Left lobe of liver (tissue), 2 donors: ENCODE measurements at places on chromosomes 3 and 15. TPM values are rescaled to one million over a fixed set of nuclear protein-coding genes. Genes with fewer than 3 reads are reported as not detected.

The IL1RAP gene
- total RNA-seq = 52.6 TPM

The CYP8B1 gene
- total RNA-seq = 425 TPM

The TP63 gene
- 0.05 TPM for total RNA-seq

The STRC gene
- total RNA-seq = 0.53 TPM

The ALDH1A2 gene
- 29.0 TPM for total RNA-seq

The POPDC2 gene
- 0.65 TPM for total RNA-seq

The AGBL1 gene
- not detected for total RNA-seq

The DUSP7 gene
- total RNA-seq = 4.3 TPM

The MB21D2 gene
- 0.23 TPM for total RNA-seq

The COL8A1 gene
- 0.75 TPM for total RNA-seq

The ZBTB47 gene
- total RNA-seq = 5.0 TPM

The ADGRG7 gene
- 17.0 TPM for total RNA-seq

The CCDC39 gene
- not detected for total RNA-seq

The RYR3 gene
- not detected for total RNA-seq

The PHLDB2 gene
- 34.2 TPM for total RNA-seq

The GBE1 gene
- 27.3 TPM for total RNA-seq

The CTXN2 gene
- total RNA-seq = not detected

The DOCK3 gene
- total RNA-seq = not detected

The ZNF80 gene
- total RNA-seq = not detected

The TRAIP gene
- 0.75 TPM for total RNA-seq

The COL6A5 gene
- not detected for total RNA-seq

The SLC41A3 gene
- total RNA-seq = 15.7 TPM

The MESP2 gene
- total RNA-seq = 0.15 TPM

The EPHA3 gene
- 1.5 TPM for total RNA-seq

The CILP gene
- total RNA-seq = 1.3 TPM

The ZNF860 gene
- total RNA-seq = not detected

The SNX22 gene
- 1.2 TPM for total RNA-seq

The DUOXA2 gene
- not detected for total RNA-seq

The CELF6 gene
- 0.65 TPM for total RNA-seq

The PIGZ gene
- total RNA-seq = 3.8 TPM

The MBD4 gene
- total RNA-seq = 16.5 TPM

The SELENOT gene
- 42.5 TPM for total RNA-seq

The LMAN1L gene
- total RNA-seq = not detected
